ENCODE measurements at places on chromosomes 6 and 20.

GRCh38 chr20:23753589-23753988 lies 2.9 kb upstream of the CST1 start:
- DNase-seq: no peak

GRCh38 chr20:5757949-5758348 lies 7.7 kb downstream of the SHLD1 start:
- no peak for DNase-seq

- no peak for DNase-seq
Measured at GRCh38 chr6:41801380-41801779, 13.9 kb downstream of the TOMM6 start.

- no peak for DNase-seq
Measured at GRCh38 chr20:54678253-54678652, 202.9 kb downstream of the DOK5 start.

Measured in H54 (cell line).